ENCODE measurements at places on chromosomes 4 and X. TPM values are rescaled to one million over a fixed set of nuclear protein-coding genes. Genes with fewer than 3 reads are reported as not detected.

The NSG1 gene
- 2.2 TPM for total RNA-seq

The MED14 gene
- total RNA-seq = 61.4 TPM

The PNMA3 gene
- 0.32 TPM for total RNA-seq

The ITIH6 gene
- total RNA-seq = not detected

The CYBB gene
- total RNA-seq = 3.8 TPM

GRCh38 chr4:115865736-115866135 is 752.3 kb upstream of the NDST4 start:
- no peak for DNase-seq

DNA sequence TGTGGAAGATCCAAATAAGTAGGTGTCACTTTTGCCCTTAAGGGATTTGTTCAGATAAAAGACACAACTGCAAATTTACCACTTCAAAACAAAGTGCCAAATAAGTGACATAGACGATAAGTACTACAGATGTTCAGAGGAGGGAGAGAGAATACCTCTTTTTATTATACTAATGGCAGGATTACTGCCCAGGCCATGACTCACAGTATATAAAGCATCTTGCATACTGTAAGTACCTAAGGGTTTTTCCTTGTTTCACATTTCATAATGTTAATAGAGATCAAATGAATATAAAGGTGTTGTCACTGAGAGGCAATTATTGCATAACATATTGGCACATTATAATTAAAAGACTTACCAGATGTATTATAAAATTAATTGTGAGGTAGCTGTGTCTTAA is 46.4 kb downstream of the PTPN13 start:
- no peak for DNase-seq

DNA sequence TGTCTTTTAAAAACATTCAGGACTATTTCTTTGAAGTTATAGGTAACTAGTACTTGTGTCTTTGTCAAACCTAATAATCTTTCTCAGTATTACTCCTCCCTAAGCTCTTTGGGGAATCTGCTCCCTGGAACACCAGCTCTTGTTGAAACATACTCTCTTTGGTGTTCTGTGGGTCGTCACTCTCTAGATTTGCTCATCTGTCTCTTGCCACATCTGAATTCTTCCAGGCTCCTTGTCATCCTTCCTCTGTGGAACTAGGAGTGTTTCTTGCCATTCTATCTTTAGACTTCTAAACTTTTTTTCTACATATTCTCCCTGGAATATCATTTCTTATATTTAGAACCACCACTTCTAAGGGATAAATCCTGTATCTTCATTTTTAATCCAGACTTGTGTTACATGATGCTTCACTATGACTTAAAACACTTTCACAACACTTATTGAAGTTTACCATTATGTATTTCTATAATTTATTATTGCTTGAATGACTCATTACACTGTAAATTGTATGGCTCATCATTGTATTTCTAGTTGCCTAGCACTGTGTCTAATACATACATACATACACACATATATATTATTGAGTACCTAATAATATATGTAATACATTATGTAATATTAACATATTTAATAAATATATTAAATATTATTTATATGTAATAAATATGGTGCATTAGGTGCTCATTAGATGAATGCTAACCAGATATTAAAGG is 186.1 kb downstream of the TMA16 start:
- no peak for DNase-seq

DNA sequence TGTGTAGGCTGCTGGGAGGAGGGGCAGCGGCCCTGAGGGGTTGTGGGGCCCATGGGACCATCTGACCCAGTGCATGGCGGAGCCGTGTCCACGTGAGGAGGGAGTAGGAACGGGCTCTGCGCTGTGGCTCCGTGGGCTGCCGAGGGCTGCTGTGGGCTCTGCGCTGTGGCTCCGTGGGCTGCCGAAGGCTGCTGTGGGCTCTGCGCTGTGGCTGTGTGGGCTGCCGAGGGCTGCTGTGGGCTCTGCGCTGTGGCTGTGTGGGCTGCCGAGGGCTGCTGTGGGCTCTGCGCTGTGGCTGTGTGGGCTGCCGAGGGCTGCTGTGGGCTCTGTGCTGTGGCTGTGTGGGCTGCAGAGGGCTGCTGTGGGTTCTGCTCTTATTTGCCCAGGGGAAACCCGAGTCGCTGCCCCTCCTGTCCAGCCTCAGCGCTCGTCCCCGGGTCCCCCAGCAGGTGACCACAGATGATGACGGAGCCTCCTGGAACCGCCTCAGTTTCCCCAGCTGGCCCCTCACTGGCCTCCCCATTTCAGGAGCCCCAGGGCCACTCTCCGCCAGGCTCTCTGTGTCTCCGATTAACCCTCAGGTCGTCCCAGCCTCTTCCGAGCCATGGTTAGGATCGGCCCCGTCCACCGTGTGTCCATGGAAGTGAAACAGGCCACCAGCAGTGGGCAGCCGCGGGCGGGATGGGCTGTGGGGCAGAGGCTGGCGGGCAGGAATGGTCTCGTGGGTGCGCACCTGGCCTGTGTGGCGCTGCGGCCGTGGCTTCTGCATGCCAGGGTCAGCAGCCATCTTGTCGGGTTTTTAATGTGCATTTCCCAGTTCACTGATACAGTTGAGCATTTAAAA is 20.0 kb downstream of the PCGF3 start:
- no peak for DNase-seq

DNA sequence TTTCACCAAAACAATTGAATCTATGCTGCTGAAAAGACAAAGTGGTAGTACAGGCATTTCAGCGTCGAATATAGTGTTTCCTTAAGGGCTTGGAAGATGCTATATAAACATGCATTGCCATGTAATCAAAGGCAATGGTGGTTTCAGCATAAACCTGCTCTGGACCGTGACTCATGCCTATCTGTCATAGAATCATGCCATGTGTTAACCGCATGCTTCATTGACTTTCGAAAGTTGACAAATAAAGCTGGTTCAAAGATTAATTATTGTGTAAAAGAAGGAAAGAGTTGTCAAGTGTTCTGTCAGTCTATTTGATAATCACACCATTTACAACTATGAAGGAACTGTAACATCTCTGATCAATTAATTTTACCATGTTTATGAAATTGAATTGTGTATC is 83.2 kb downstream of the FUNDC1 start:
- DNase-seq = no peak

GRCh38 chr4:127249767-127250108 is 383.0 kb upstream of the INTU start:
- no peak for DNase-seq

GRCh38 chr4:3418029-3418762 is 23.6 kb upstream of the HGFAC start:
- DNase-seq = no peak

GRCh38 chrX:102652031-102652688 is 877 bp downstream of the GPRASP1 start:
- peak; percentile 27 for DNase-seq

GRCh38 chrX:118254611-118255010 is 91.3 kb upstream of the WDR44 start:
- DNase-seq = peak; percentile 56
